ENCODE measurements at places on chromosomes 6 and 20.

- no peak for DNase-seq
Measured at GRCh38 chr6:166903500-166903899, 52.9 kb downstream of the RNASET2 start.

DNA sequence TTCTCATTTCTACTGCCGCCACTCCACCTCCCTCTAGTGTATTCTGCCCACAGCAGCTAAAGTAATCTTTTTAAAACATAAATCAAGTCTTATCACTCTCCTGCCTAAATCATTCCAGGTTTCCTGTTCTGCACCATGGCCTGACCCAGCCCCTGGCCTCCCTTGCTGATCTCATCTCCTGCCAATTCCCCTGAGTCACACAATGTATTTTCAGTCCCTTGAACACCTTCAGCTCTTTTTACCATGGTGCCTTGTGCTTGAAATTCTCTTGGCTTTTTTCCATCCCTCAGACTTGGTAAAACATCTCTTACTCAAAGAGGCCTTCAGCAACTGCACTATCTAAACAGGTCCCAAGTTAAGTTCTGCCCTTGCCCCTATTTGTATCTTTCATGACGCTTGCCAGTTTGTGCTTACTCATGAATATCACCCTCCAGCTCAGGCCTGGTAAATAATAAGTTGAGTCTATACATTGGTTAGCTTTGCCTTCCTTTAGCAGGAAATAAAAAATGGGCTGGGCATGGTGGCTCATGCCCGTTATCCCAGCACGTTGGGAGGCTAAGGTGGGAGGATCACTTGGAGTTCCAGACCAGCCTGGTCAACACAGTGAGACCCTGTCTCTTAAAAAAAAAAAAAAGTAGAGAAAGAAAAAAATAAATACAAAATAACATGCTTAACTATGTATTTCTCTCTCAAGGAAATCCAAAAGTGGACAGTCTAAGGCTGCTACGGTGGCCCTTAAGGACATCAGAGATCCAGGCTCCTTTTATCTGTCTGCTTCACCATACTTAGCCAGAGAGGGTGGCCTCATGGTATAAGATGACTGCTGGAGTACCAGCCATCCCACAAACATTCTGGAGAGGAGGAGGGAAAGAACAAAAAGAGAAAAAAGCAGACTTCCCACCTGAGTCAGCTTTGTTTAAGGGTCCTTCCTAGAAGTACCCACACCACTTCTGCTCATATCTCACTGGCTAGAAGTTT is 62.2 kb downstream of the ARFGEF2 start:
- DNase-seq, result no peak

DNA sequence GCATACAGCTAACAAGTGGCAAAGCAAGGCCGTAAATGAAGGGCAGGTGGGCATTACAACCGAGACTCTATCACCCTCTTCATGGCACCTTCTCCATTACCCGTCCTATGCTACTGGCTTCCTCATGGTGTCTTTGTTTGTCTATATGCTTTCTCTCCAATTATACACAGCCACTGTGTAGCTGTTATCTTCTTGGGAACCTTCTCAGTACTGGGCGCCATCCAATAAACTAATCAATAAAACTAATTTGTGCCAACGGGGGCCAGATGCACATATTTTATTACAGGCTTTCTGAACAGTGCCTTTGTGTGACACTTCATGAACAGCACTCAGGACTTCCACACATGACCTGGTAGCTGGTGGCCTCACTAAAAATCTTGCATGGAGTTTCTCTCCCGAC is 149.8 kb upstream of the PCSK2 start:
- no peak for DNase-seq

- DNase-seq, result no peak
Measured at GRCh38 chr6:3650959-3651697, 100.4 kb downstream of the PXDC1 start.

GRCh38 chr6:107653861-107654394 is 164.0 kb downstream of the SOBP start:
- no peak for DNase-seq

GRCh38 chr6:75493400-75494064 is at the start of gene FILIP1:
FILIP1 (minus strand) TSS chr6:75493800; CDS start chr6:75414972, 78,828 bp downstream.
- no peak for DNase-seq

DNA sequence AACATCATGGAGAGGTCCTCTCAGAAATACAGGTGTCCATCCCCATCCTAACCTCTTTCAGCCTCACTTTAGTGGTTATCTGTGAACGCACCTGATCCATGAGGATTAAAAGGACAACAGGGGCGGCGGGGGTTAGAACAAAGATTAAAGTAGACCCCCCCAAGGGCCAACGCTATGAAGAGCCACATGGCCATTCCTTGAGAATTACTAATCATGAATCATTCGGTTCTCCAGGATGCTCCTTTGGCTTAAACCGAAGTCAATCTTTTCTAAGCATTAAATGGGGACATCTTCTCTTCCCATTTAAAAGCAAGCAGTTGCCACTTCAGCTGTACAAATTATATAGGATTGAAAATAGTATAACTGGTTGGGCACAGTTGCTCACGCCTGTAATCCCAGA is 212.4 kb downstream of the GMPR start:
- DNase-seq, result no peak
